Stimulated activated CD8-positive, alpha-beta memory T cell treated with anti-CD3 and anti-CD28 coated beads, Interleukin-15, amount 100 ng/mL, for 24 hours (primary cell): ENCODE measurements at places on chromosomes 4 and X.
A peak's percentile ranks its signal among the peaks of the same experiment; 100 is the strongest.

GRCh38 chr4:146382194-146382593, 139.5 kb downstream of the SLC10A7 start:
- DNase-seq: no peak

GRCh38 chr4:68865188-68865638, 49.4 kb downstream of the UGT2B10 start:
- no peak for DNase-seq

DNA sequence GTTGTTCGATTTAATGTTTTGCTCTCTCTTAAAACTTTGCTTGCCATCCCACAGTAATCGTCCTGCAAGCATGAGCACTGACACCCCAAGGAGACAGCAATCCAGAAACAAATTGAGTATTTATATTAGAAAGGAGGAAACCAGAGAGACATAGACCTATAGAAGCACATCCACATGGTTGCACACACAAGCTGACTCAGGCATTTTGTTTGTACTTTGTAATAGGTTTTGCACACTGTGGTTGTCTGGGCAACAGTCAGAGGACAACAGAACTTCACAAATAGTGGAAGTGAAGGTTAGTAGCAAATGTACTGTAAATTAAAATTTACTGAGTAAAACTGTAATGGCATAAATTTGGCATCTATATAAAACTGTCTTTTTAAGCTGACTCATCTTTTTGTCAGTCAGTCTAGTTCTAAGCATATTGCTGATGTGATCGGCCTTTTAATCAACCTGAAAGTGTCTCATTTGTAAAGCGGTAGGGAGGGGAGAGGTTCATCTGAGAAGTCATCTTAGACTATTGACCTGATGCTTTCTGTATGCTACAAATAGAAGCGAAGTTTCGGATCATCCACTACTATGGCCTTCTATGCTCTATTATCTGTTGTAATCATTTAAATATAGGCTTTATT, 1624.7 kb downstream of the ARAP2 start:
- no peak for DNase-seq

- DNase-seq: no peak
Measured at GRCh38 chr4:182760551-182761043, 156.6 kb downstream of the DCTD start.

GRCh38 chrX:45847961-45848360, 647.3 kb upstream of the DIPK2B start:
- no peak for DNase-seq

DNA sequence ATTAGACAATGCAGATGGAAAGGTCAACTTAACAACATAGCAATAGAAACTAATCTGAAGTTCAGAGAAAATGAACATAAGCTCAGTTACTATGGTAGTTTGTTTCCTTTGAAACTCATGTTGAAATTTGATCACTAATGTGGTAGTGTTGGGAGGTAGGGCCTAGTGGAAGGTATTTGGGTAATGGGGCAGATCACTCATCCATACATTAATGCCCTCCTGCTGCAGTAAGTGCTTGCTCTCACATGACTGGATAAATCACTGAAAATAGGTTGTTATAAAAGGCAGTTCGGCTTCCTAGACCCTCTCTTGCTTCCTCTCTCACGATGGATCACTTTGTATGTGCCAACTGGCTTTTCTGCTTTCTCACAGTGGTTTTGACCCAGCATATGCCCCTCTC, 567.4 kb upstream of the GALNT7 start:
- DNase-seq: no peak

DNA sequence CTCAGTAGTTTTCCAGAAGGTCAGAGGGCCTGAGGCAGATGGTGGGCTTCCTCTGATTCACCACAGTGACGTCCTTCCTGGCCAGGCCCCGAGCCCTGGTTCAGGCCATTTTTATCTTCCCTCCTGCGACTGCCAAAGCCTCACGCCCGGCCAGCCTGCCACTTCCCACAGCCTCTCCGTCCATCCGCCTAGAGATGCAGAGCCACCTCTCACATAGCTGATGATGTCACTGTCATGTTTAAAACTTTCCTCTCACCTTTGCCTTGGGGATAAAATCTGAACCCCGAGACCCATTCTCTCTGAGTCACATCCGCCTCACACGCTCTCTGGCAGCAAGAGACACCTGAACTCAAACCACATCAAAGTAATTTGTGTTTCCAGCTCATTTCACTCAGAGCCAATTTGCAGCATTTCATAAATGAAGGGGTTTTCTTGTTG, 175.3 kb downstream of the QDPR start:
- peak; percentile 13 for DNase-seq

- DNase-seq: no peak
Measured at GRCh38 chr4:163744861-163745260, 250.4 kb downstream of the TMA16 start.

DNA sequence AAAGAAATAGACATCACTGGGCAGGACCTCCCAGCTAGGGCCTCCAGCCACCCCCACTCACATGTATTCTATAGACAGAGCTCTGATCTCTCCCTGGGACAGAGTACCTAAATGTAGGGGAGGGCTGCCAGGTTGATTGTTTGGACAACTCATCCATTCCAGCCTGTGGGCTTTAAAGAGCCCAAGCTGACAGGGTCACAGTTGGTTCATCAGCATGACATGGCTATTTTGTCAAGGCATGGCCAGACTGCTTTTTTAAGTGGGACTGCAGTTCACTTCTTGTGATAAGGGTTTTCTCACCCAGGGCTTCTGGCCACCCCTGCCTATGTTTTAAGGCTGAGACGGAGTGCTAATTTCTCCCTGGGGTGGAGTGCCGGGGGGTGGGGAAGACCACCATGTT, 63.3 kb downstream of the KLHL4 start:
- no peak for DNase-seq

DNA sequence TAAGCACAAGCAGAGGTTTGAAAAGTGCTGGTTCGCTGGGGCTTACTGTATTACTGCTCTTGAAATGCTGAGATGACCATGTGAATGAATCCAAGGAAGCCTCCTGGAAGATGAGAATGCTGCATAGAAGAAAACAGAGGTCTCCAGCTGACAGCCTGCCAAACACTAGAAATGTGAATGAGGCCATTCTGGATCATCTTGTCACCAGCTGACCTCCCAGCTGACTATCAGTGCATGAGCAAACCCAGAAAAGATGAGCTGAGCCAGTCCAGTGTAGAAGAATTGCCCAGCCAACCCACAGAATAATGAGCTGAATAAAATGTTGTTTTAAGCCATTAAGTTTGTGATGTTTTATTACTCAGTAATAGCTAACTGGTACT, 49.1 kb upstream of the DYNLT3 start:
- no peak for DNase-seq

- DNase-seq: no peak
Measured at GRCh38 chr4:19969492-19969891, 282.2 kb upstream of the SLIT2 start.

- no peak for DNase-seq
Measured at GRCh38 chr4:157739242-157739641, 433.6 kb downstream of the GASK1B start.

DNA sequence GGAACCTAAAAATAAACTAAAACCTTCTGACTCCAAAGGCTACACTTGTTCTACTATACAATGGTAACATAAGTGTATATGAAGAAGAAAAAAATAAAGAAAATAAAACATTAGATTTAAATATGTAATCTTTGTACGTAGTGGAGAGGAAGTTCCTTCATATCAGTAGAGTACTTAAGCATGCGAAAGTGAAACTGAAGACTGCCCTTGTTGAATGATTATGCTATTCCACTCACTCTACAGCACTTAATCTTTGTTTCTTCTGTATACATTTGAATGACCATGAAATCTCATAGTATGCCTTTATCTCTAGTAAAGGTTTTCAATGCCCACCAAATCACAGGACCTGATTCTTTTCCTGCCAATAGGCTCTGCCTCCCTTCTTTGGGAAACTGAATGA, 78.9 kb downstream of the NDST3 start:
- no peak for DNase-seq

DNA sequence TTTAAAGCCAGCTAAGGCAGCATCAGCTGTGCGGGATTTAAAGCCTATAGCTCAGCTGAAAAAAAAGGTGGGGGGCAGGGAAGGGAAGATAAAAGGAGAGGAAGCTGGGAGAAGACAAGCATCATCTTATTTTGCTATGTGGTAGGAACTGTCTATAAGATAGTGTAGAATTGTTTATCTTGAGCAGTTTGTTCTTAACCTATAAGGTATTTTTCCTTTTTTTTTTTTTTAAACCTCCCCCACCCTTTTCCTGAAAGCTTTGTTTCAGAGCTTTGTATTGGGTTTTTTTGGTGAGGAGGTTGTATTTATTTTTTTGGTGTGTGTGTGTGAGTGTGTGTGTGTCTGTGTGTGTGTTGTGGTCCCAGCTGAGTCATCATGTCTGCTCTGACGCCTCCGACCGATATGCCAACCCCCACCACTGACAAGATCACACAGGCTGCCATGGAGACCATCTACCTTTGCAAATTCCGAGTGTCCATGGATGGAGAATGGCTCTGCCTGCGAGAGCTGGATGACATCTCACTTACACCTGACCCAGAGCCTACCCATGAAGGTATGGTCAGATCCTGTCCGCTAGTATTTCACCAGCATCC, 531 bp downstream of the RUFY3 start:
- DNase-seq: no peak

DNA sequence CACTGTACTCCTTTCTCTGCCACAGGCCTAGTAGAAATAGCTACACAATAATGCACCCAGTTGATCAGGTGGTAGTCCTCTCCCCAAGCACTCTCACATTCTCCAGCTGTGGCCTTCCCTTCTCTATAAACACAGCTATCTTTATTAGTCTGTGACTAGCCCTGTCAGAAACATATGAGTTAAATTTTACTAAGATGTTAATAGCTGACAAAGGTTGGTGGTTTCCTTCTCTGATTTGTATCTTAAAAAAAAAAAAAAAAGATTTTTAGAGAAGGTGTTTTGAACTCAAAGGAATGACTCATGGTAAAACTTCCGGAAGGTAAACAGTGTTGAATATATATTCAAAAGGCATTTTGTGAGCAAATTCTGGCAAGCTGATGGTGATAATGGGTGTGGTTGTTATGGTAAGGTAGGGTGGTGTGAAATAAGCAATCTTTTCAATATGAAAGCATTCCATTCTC, 327.4 kb downstream of the PPP3CA start:
- no peak for DNase-seq

- DNase-seq: no peak
Measured at GRCh38 chr4:133996431-133997121, 205.0 kb downstream of the PABPC4L start.

DNA sequence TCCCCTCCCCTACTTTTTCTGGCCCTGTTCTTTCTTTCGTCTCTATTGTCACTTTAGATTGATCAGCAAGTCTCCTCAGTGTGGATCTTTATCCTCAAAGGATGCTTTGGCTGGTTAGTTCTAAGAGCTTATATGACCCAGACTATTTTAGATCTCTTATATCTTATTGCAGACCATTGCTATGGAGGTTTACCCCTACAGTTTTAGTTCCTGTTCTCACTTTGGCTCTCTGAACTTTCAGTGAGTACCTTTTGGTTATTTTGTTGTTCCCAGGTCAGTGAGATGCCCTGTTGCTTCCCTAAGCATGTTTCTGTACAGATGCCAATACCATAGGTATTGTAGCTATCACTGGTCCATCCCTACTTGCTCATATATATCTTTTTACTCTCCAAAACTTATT, 24.0 kb upstream of the MED14 start:
- no peak for DNase-seq

GRCh38 chr4:81207828-81208227, 7.2 kb downstream of the PRKG2 start:
- DNase-seq: no peak

GRCh38 chr4:38788317-38788716, 5.5 kb upstream of the TLR10 start:
- no peak for DNase-seq

- DNase-seq: no peak
Measured at GRCh38 chrX:10893976-10894375, 217.2 kb upstream of the HCCS start.

- DNase-seq: no peak
Measured at GRCh38 chrX:68365341-68365740, 68.0 kb downstream of the OPHN1 start.

GRCh38 chr4:108889696-108890483, 127.0 kb upstream of the ETNPPL start:
- DNase-seq: no peak

DNA sequence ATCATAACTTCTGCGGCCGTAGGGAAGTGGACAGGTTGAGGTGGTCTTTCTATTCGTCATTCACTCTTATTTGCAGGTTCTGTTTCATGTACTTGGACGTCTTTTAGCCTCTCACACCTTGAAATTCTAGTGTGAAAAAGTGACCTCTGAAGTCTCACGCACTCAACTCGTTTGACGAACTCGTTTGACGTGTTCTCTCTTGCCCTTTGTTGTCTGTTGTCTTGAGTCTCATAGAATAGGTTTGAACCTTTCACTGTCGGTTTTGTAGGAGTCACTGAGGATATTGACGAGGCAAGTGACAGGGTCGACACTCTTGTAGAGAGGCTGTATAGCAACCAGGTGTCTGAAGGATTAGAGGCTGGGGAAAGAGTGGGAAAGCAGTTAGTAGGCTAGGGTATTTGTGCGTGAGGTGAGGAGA, 1.1 kb upstream of the PGRMC2 start:
- DNase-seq: no peak

- no peak for DNase-seq
Measured at GRCh38 chrX:16063141-16063540, 60.2 kb upstream of the GRPR start.

GRCh38 chr4:173524218-173525117, 5.6 kb downstream of the HAND2 start:
- no peak for DNase-seq
